ENCODE measurements at places on chromosomes 4 and X.

- no peak for DNase-seq
Observed at GRCh38 chr4:173504181-173504503, 25.9 kb downstream of the HAND2 start.

DNA sequence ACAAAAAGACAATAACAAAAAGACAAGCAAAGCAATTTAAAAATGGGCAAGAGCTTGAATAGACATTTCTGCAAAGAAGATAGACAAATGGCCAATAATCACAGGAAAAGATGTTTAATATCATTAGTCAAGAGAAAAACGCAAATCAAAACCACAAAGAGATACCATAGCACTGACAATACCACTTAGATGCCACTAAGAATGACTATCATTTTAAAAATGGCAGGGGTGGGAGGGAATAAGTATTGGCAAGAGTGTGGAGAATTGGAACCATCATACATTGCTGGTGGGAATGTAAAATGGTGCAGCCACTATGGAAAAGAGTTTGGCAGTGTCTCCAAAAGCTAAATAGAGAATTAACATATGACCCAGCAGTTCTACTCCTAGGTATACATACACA, 15.1 kb upstream of the EXOC1 start:
- DNase-seq: no peak

GRCh38 chr4:109890076-109890475, 22.6 kb upstream of the EGF start:
- no peak for DNase-seq

- no peak for DNase-seq
Observed at GRCh38 chrX:136735601-136736000, 45.1 kb downstream of the ARHGEF6 start.

GRCh38 chrX:129065895-129066294, 457.4 kb downstream of the SMARCA1 start:
- DNase-seq: no peak

DNA sequence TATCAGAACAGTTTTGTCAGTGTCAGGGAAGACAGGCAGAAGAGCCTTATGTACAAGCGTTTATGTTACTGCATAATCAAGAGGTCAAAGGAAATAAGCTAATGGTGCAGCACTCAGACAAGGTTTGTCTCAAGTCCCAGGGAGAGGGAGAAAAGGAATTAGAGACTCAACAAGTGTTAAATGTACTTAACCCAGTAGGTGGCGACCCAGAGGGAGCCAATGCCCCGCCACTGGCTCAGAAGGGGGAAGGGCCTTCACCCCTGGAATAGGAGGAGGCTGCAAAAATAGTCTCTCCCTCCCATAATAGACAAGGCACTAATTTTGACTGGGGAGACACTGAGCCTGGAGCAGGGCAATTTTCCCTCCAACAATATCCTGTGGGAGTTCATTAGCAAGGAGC, 14.1 kb upstream of the PAPSS1 start:
- DNase-seq: no peak

- no peak for DNase-seq
Observed at GRCh38 chrX:102832661-102833060, 104.4 kb upstream of the RAB40AL start.

DNA sequence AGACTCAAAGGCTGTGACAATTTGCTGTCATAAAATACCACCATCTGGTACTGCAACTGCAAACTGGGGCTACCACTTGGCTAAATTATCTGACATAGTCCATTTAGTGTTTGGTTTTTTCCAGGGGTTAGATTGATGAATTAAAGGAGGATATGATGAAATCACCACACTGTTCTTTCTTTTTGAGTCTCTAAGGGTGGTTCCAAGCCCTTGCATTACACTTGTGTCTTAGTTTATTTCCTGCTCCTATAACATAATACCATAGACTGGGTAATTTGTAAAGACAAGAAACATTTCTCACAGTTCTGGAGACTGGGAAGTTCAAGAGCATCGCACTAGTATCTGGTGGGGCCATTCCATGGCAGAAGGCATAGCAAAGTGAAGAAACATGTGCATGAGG, 32.0 kb upstream of the CD38 start:
- no peak for DNase-seq

- DNase-seq: no peak
Observed at GRCh38 chr4:131370846-131371245, 1778.2 kb upstream of the PCDH10 start.

DNA sequence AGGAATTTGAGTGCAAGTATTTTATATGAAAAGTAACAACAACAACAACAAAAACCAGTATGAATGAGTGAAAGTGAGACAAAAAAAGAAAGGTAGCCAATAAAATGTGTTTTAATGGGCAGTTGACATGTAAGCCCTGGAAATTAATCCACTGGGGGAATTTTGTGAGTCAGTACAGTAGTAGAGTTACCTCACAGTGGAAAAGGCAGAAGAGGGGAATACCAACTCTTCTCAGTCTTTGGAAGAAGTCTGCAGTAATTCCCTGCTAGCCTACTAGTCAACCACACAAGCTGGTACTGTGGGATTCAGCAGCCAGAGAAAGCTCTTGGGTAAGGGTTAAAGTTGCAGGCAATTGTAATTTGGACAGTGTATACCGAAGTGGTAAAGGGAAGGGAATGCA, 76.3 kb upstream of the IL15 start:
- DNase-seq: no peak

DNA sequence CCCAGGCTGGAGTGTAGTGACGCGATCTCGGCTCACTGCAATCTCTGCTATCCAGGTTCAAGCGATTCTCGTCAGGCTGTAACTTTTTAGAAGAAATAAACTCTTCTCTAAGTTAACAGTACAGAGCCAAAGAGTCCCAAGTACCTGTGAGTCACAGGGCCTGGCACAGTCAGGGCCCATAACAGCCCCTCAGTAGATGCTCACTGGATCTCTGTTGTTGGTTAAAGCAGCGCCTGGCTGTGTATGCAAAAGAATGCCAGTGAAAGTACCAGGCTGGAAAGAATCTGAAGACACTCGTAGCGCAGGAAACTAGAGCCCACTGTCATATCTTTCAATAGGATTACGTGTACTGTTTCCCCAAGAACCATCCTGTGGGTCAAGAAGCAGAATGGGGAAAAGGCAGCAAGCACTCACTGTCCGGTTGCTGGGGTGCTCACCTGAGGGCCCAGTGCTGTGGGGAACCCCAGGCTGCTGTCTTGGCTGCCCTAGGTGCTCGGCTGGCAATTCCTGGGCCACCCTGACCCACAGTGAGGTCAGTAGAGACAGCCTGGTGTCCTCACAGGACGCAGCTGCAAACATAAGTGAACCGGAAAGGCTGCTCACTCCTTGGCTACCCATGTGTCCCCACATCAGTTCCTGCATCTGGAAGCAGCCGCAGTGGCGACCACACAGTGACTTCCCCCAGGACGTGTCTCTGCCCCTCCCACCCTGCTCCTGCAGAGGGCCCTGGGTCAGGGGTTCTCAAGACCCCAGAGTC, 3.1 kb upstream of the SLBP start:
- DNase-seq: no peak

- DNase-seq: no peak
Observed at GRCh38 chr4:69910016-69910782, 20.7 kb upstream of the CSN1S1 start.

- DNase-seq: no peak
Observed at GRCh38 chr4:80142394-80143306, 54.7 kb upstream of the PRDM8 start.

DNA sequence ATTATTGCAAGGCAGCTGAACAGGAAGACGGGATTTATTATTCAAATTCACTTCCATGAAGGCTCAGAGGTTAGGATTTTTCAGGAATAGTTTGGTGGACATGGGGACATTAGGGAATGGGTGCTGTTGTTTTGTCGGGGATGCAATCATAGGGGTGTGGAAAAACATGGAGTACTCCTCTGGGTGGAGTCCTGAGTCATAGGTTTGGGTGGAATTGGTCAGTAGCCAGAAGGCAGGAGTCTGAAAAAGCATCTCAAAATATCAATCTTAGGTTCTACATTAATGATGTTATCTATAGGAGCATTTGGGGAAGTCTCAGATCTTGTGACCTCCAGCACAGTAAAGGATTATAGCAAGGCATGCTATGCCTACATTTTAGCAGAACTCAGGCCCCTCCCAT, 14.5 kb upstream of the ETNPPL start:
- DNase-seq: no peak

- DNase-seq: no peak
Observed at GRCh38 chrX:3142259-3143042, 101.2 kb downstream of the ARSF start.

DNA sequence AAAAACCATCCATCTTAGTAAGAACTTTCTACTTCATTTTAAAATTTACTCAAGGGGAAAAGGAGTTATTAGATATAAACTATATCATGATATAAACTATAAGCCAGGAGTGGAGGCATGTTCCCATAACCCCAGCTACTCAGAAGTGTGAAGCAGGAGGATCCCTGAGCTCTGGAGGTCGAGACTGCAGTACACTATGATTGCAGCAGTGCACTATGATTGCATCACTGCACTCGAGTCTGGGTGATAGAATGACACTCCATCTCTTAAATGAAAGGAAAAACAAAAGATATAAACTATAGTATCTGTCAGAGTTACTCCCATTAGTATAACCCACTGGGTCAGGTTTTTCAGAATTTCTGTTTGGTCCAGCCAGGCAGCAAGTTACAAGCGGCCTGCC, 47.6 kb downstream of the RPS3A start:
- DNase-seq: no peak

DNA sequence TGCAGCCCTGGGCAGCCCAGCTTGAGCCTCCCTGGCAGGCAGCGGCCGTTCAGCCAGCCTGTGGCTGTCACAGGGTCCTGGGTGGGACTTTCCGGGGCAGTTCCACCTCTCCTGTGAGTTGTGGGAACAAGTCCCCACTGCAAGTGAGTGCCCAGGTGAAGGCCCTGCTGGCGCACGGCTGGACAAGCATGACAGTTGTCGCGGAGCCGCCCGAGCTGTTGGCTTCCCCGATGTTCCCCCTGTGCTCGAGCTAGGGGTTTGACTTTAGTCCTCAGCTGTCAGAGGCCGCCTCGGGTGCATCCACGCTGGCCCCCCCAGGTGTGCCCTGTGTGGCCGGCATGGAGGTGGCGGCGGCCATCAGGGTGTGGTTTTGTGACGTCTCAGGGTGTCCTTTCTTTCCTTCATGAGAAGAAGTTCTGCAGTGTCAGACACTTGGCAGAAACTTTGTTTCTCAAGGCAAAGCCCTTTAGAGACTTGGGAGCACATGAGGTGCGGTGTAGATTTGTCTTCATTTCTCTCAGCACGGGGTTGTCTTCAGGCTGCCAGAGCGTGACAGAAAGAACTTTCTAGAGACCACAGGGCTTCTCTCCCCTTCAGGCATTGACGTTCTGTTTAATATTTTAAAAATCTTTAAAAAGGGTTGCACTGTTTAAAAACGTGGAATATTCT, 69.4 kb upstream of the HGFAC start:
- DNase-seq: no peak

- DNase-seq: no peak
Observed at GRCh38 chr4:169952236-169953002, 73.8 kb downstream of the MFAP3L start.

DNA sequence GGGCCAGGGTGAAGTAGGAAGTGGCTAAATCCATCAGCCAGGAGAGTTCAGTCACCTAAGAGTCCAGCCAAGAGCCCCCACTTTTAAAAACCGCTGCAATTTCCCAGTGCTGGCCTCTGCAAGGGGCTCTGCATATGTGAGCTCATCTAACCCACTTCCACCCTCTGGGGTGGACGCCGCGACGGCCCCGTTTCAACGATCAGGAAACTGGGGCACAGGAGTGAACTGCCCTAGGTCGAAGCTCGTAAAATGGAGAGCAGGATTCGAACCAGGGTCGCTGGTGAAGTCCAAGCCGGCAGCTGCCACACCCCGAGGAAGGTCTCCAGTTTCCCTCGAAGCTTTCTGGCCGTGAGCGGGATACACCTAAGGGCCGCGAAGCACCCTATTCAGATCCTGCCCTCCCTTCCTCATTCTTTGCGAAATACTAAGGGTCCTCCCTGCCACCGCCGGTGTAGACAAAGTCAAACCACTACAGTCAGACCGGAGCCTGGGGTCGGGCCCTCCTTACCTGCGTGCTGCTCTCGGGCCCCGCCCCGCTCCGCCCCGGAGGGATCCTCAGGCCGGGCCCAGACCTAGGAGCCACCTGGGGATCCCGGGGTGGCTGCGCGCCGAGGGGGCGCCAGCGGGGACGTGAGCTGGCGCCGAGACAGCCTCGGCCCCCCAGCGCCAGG, 446 bp downstream of the EVC2 start:
- DNase-seq: no peak

DNA sequence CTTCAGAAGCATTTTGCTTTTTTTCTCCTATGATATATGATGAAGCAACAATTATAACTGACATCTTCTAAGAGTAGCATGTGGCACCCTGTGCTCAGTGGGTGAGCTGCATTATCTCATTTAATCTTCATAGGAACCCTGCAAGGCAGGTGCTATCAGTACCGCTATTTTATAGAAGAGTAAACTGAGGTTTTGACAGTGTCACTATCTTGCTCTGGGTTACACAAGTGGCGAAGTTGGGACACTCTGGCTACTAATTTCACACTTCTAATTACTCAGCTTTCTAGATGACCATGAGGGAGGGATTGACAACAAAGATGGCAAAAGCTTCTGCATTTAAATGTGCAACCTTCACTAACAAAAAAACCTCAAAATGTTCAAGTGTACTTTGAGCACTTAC, 76.9 kb upstream of the CAMK2D start:
- DNase-seq: no peak

DNA sequence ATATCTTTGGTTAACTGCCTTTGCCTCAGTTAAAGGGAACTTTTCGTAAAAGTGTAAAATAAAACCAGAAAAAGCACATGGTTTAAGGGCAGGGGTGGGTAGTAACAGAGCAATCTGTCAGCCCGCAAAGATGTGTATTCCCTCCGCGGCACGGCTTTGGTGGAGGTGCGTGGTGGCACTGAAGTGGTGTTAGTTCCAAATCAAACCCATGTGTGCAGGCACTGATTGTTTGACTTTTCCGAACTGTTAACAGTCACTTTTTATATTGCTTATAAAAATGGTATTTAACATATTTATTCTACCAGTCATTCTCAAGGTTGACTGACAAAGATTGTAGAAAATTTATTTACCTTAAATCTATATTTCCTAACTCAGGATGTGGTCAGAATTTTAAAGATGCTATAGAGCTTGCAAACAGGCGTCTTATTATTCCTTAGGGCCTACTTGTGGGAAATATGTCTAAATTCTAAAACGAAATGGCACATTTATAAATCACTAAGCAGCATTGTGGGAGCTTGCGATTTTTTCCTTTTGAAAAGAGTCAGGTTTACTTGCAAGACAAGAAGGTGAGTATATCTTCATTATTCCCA, 272.7 kb upstream of the PCDH18 start:
- no peak for DNase-seq

DNA sequence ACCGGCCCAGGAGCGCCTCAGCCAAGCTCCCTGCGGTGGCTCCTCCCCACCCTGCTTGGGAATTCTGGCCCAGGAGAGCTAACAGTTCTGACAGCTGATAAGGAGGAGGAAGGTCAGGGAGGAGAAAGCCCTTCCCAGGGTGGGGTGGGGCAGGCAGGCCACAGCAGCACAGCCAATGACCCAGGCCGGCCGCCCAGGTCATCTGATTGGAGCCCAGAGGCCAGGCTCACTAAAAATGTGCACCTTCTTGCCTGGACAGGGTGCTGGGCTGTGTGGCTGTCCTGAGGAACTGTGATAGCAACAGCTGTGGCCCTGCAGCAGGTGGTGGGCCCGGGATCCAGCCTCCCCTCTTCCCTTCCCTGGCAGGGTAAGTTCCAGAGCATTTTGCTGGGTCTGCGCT, 17.2 kb upstream of the SH3TC1 start:
- DNase-seq: no peak

- no peak for DNase-seq
Observed at GRCh38 chr4:162849937-162850336, 316.8 kb downstream of the NAF1 start.
